Frontal cortex (tissue), 4 donors: ENCODE measurements at places on chromosomes 5 and 9.

- no peak for DNase-seq
Measured at GRCh38 chr9:16619914-16620520, 250.5 kb downstream of the BNC2 start.

GRCh38 chr9:82512728-82513127 is 524.2 kb downstream of the SPATA31D1 start:
- no peak for DNase-seq

GRCh38 chr5:169826618-169827017 is 153.7 kb downstream of the INSYN2B start:
- no peak for DNase-seq

- DNase-seq: no peak
Measured at GRCh38 chr9:27518006-27518405, 6.1 kb upstream of the IFNK start.

GRCh38 chr5:16507716-16508115 is 42.1 kb upstream of the ZNF622 start:
- no peak for DNase-seq

GRCh38 chr9:135350003-135350315 is 129.6 kb upstream of the PPP1R26 start:
- DNase-seq: no peak

GRCh38 chr5:133088064-133088463 is 36.3 kb downstream of the HSPA4 start:
- DNase-seq: no peak

- DNase-seq: no peak
Measured at GRCh38 chr9:69873401-69873950, 52.9 kb downstream of the CFAP95 start.

GRCh38 chr5:124908581-124909451 is 162.4 kb upstream of the ZNF608 start:
- no peak for DNase-seq

- DNase-seq: no peak
Measured at GRCh38 chr9:121609822-121610637, 41.4 kb upstream of the DAB2IP start.

DNA sequence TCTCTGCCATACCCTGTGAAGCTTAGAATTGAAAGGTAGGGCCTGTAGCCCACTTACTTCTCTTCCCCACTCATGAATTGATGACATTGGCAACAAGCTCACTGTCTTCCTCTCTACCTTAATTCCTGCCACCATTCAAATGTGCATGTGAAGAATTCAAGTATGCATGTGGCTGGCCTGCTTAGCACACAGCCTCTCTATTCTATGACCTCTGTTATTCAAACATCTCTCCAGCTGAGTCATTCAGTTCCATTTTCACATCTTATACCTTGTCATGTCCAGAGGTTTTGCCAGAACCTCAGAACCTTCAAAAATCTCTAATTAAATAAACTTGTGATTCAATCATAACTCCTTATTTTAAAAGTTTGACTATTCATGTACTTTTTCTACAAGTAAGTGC is 114.7 kb upstream of the MAN2A1 start:
- no peak for DNase-seq

- no peak for DNase-seq
Measured at GRCh38 chr9:123470121-123470782, 114.3 kb downstream of the CRB2 start.

DNA sequence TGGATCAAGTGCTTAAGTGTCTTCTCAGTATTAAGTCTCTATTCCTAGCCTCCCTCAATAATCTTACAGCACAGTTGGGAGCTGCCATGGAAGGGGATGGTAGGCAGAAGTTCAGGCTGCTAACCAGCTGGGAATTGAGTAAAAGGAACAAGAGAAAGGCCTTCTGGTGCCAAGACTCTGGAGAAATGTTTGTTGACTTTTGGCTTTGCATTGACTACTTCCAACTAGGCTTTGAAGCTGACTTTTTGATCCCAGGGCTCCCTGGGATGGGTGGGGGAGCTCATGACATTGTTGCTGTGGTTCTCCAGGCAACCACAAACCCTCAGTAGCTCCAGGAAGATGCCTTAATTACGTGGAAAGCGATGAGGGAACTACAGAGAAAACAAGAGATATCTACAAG is 85.2 kb upstream of the HTR4 start:
- no peak for DNase-seq

DNA sequence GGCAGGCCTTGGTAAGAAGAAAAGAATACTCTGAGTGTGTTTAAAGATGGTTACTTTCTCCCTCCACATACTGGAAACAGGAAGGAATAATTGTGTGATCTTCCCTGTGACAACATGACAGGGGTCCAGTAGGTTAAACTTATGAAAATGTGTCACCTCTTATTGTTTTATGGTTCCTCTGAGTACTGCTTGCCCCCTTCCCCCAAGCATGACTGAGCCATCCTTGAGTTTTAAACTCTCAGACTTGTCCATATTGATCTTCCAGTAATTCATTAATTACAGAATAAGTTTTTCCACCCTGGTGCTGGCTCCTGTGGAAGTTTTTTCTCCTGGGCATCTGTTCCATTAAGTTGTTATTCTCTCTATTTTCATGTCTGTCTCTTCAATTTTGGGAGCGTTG is 95.8 kb downstream of the CNTLN start:
- no peak for DNase-seq

GRCh38 chr5:173324115-173325001 is 3.9 kb downstream of the STC2 start:
- DNase-seq: peak; percentile 71

- no peak for DNase-seq
Measured at GRCh38 chr5:121691478-121691877, 160.2 kb upstream of the FTMT start.

DNA sequence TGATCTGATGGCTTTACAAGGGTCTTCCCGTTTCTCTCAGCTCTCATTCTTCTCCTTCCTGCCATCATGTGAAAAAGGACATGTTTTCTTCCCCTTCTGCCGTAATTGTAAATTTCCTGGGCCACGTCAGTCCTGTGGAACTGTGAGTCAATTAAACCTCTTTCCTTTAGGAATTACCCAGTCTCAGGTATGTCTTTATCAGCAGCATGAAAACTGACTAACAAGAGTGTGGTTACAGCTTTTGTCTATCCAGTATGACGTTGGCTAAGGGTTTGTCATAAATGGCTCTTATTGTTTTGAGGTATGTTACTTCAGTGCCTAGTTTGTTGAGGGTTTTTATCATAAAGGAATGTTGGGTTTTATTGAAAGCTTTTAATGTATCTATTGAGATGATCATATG is 501.6 kb downstream of the CAAP1 start:
- no peak for DNase-seq

- DNase-seq: no peak
Measured at GRCh38 chr9:111572950-111573604, 26.4 kb downstream of the PTGR1 start.

DNA sequence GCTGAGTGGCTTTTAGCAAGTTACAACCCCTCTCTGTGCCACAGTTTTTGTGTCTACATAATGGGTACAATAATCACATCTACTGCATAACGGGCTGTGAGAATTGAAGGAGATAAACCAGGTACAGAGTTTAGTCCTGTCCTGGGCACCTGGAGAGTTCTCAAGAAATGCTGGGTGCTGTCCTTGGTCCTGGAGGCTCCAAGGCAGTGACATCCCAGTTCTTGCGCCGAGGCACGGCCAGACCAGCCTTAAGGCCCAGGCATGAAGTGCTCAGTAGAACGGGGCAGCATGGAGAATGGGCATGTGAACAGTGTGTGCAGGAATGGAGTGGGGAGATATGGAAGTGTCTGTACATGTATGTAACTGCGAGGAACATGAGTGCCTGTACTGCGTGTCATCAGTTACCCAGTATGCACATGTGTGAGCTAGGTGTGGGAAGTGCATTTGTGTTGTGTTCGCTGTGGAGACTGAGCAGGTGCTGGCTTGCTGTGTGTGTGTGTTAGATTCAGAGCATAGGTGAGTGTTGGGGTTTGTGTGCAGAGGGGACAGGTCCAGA is 6.3 kb upstream of the UNC5A start:
- no peak for DNase-seq

DNA sequence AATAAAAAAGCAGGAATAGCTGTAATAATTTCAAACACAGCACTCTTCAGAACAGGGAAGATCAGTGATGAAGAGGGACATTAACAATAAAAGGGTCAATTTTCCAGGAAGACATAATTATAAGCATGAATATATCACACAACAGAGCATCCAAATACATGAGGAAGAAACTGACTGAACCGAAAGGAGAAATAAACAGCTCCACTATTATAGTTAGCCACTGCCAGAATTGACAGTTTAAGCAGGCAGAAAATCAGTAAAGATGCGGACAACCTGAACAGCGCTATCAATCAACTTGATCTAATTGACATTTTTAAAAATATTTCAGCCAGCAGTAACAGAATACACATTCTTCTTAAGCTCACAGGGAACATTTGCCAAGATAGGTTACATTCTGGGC is 89.1 kb downstream of the MED10 start:
- no peak for DNase-seq

DNA sequence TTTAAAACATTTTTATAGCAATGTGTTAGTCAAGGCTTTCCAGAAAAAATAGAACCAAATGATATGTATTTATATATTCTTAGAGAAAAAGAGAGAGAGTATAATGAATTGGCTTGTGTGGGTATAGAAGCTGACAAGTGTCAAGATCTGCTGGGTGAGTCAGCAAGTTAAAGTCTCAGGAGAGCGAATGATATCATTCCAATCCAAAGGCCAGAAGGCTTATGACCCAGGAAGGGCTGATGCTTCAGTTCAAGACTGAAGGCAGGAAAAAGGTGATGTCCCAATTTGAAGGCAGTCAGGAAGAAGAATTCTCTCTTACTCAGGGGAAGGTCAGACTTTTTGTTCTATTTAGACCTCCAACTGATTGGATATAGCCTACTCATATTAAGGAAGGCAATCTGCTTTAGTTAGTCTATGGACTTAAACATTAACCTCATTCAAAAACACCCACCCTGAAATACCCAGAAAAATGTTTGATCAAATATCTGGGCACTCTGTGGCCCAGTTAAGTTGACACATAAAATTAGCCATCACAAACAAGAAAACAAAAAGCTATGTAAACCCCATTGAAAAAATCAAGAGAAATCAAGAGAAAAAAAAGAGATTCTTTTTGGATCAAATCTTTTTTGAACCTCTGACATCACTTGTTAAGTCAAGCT is 189.6 kb downstream of the PIK3R1 start:
- DNase-seq: no peak

- DNase-seq: no peak
Measured at GRCh38 chr5:73899916-73900315, 273.9 kb downstream of the ARHGEF28 start.

- no peak for DNase-seq
Measured at GRCh38 chr5:32276173-32276853, 36.4 kb downstream of the MTMR12 start.

DNA sequence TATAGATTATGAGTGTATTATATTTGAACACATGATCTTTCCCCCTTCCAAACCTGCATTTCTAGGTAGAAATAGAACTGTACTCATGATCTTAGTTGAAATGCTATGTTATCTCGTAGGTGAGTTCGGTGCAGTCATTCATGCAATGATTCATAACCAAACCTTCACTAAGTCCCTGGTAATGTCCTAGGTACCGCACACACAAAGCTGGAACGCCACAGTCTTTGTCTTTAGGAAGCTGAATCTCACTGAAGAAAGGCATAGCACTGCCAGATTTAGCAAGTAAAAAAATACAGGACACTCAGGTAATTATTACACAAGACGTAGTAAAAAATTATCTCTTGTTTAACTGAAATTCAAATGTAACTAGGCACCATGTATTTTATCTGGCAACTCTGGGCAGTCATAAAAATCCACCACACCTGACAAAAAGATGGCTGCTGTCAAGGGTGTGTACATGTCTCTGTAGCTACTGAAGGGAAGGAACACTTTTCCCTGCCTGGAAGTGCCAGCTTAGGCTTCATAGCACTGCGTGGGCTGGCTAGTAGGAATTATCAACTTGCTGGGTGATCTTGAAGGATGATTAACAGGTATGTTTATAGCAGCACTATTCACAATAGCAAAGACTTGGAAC is 28.0 kb upstream of the TXN start:
- DNase-seq: no peak

GRCh38 chr5:8577792-8578191 is 708.8 kb downstream of the MTRR start:
- DNase-seq: no peak

- DNase-seq: no peak
Measured at GRCh38 chr9:5073701-5074100, 88.6 kb downstream of the JAK2 start.

DNA sequence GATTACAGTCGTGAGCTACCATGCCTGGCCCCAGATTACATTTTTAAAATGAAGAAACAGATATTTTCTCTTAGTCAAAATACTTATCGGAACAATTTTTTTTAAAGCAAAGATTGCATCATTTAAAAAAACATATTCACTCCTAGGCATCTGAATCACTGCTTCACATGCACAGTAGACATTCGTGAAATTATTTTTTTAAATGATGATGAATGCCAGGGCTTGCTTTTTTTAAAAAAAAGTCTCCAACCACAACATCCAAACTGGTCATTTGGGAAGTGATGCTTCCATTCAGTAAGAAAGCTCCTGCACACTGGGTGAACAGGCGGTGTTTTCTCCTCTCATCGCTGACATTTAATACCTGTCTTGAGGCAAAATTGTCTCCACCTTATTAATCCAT is 223.0 kb upstream of the DMRT1 start:
- DNase-seq: no peak

DNA sequence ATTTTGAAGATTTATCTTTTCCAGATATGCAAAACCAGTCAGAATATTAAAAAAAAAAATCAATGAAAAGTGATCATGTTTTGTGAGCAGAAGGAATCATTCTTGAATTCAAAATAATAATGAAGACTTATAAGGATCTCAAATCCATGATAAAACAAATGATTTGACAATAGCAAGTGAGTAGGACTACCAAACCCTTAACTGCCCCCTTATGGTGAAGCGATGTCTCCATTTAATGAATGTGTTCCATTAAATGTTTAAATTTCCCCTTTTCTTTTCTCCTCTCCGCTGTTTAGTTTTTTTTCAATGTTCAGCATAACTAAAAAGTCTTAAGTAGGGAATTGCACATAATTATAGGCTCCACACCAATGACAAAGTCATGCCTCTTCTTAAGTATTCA is 12.2 kb upstream of the MARCHF3 start:
- DNase-seq: no peak
